ENCODE measurements at places on chromosomes 1 and 21.

DNA sequence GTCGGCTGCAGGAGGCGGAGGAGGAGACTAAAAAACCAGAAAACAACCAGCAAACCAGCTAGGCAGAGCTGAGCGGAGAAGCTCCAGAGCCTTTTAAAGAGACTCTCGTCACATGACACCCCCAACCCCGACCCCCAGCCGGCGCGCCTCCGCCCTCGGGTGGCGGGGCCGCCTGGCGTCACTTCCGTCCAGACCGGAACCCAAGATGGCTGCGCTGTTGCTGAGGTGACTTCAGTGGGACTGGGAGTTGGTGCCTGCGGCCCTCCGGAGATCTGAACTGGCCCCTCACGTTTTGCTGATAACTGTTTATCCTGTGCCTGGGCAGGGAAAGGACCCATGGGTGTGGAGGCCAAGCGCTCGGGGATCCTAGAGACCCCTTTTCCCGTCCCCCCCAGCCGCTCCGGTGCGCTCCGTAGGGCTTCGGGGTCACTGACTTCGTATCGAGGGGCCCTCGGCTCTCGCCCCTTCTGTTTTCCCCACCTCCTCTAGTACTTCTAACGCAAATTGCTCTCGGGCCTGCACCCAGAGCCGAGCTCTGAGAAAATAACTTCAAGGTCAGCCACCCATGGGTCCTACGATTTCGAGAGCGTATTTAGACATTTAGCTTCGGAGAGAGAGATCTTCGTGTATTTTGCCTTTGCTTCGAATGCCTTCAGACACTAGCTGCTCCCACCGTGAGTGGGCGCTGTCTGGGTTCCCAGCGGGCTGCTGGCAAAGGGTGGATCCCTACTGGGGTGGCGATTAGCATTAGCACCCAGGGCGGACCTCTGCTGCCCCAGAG lies at the start of gene SDHC:
Gene SDHC (plus strand): TSS at position 181 of the 781 bp plus-strand sequence. CDS start 25 bp downstream, at position 206.
- no peak for DNase-seq

GRCh38 chr1:248714248-248714647 lies 11.7 kb upstream of the OR14I1 start:
- no peak for DNase-seq

DNA sequence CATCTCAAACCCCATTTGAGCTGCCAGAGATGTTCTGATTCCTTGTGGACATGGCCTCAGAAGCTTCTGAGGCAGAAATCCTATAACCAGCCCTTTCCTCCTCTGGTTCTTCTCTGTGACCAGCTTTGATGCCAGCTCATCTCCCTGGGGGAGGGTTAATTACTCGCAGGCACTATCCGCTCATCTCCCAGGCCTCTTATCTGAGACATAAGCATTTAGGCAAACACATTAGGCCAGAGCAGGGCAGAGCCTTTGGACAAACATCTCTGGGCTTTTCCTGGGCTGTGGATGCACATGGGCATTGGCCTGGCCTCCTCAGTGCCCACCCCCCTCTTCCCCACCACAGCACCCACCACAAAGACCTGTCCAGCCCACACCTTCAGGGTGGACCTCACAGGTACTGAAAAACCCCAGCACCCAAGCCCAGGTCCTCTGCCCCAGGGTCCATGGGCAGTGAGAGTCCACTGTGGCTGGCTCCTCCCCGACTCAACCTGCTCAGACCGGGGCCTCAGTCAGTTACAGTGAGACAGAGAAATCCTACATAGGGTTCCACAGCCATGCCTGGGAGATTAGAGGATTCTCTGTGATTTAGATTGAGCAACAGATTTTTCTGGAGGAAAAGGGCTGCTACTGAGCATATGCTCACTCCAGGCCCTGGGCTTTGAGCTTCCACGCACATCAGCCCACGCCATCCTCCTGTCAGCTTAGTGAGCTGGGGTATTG lies 26.9 kb downstream of the IGSF21 start:
- no peak for DNase-seq

- DNase-seq = no peak
These were observed 3.4 kb downstream of the SH2D2A start for GRCh38 chr1:156813298-156813697.

GRCh38 chr1:171873664-171874063 lies 32.4 kb downstream of the DNM3 start:
- no peak for DNase-seq

DNA sequence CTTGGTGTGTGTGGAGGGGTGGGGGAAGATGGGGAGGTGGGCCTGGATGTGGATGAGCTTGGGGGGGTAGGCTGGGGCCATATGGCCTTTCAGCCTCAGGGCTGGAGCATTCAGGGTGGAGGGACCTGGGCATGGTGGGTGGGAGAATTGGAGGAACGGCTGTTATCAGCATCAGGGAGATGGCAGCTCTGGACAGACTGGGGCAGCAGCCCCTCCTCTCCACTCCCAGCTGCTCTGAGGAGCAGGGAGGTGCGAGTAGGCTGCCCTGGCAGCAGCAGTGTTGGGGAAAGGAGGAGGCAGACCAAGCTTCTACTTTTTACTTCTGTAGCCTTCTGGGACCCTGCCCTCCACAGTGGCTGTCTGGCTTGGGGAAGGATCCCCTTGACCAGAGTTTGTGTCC lies 10.2 kb downstream of the PPFIA4 start:
- no peak for DNase-seq

DNA sequence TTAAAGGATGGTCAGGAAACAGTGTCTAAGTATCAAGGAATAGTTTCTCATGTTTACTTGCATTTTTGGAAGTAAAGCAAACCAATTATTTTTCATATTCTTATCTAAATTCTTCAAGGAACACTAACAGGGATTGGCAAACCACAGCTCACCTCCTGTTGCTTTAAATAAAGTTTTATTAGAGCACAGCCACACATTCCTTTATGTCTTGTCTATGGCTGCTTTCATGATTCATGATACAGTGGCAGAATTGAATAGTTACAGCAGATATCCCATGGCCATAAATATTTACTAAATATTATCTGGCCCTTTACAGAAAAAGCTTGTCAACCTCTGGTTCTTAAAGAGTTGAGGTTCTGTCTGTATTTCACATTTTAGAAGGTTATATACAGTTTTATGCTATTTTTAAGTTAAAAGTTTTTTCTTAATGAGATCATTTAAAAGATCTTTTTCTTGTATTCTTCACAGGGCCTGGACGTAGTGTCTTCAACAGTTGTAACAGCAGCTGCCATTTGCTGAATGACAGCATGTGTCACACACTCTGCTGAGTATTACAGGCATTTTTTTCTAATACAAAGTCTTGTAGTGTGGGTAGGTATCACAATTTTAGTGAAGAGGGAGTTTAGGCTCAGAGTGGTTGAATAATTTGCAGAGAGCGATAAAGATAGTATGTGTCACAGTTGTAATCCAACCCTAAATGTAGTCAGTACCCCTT lies 2.6 kb downstream of the ZNF691 start:
- no peak for DNase-seq

DNA sequence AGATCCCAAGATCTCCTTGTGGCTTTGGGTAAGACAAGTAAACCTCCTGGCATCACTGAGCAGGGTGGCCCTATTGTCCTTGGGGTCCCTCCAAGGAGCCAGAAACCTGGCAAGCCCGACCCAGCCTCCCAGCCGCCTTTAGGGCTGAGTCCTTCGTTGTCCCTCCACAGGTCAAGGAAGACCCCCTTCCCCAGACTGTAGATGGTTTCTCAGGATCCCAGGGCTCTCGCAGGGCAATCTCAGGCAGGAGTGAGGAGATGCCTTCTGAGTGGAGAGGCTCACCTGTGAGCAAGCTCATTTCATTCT lies 71.6 kb upstream of the CSF3R start:
- no peak for DNase-seq

- no peak for DNase-seq
These were observed 46.7 kb upstream of the SAMD13 start for GRCh38 chr1:84254703-84255238.

DNA sequence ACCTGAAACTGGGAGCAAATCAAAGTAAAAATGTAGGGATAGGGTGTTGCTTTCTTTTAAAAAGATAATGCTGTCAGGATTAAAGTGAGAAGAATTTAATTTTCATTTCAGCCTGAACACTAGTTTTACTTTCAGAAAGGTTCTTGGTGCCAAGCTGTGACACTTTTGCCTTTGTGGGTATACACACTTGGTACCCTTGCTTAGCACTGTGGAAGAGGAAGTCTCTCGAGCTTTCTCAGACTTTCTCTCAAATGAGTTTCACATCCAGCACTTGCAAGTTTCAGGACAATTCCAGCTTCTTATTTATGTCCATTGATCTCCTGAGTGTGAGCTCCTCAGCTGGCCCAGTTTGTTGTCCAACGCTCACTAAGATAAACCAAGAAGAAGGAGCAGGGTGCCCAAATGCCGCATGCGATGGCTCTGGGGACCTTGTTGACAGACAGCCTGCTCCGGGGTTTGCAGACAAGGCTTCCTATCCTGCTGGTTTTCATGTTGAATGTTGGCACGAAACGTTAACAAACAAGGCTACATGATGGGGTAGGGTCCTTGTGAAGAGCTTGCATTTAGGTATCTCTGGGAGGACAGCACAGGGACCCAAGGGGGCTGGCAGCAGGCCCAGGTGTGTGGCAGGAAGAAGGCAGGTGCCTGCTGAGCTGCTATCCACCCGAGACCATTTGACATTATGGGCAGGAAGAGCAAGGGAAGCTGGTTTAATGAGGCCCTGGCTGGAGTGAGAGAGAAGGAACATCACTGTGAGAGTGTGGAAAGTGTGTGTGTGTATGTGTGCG lies 79.7 kb downstream of the POFUT2 start:
- no peak for DNase-seq

- no peak for DNase-seq
These were observed 59.8 kb upstream of the PPP2R5A start for GRCh38 chr1:212225416-212225815.

- DNase-seq = no peak
These were observed 39.1 kb downstream of the RIMS3 start for GRCh38 chr1:40626383-40626770.

GRCh38 chr1:154404984-154405746 lies at the start of gene IL6R:
Gene IL6R (plus strand): TSS chr1:154405343. CDS start chr1:154405630, 287 bp downstream.
- DNase-seq = no peak

DNA sequence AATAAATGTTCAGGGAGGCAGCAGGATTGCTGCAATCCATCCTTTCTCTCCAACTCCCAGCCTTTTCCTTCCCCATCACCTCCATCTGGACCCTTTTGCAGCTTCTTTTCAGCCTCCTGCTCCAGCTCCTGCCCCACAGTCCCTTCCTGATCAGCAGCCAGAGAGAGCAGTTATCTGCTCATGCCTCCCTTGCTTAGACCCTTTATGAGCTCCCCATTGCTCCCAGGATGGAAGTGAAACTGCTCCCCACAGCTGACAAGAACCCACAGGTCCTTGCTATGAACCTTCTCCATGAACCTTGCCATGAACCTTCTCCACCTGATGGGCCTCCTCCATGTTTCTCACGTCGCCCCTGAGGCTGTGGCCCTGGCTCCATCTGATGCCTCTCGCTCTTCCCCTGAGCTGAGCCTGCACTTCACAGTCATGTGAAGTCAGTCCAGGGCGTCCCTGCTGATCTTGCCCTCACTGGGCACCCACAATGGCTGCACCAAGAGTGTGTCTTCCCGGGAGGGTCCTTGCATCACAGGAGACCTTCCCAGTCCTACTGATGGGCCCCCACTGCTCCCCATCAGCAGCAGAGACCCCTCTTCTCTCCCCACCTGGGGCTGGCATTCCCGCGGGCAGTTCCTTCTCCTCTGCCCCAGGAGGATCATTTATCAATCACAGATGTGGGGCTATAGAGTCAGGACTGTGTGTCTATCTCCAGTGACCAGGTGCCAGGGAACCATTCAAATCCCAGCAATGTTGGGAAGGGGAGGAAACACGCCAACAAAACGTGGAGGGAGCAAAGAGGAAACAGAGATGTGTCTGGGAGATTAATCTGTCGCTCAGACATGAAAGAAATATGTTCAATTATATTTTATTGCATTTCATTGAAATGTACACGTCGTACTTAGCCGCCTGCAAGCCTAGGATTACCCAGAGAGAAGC lies 73.1 kb downstream of the MATN1 start:
- DNase-seq = no peak

- no peak for DNase-seq
These were observed 40.6 kb downstream of the RGS7 start for GRCh38 chr1:241316372-241316771.

GRCh38 chr1:85934516-85934915 lies 222.1 kb downstream of the COL24A1 start:
- DNase-seq = no peak

- DNase-seq = no peak
These were observed 116.3 kb downstream of the NCAM2 start for GRCh38 chr21:21114461-21114860.

DNA sequence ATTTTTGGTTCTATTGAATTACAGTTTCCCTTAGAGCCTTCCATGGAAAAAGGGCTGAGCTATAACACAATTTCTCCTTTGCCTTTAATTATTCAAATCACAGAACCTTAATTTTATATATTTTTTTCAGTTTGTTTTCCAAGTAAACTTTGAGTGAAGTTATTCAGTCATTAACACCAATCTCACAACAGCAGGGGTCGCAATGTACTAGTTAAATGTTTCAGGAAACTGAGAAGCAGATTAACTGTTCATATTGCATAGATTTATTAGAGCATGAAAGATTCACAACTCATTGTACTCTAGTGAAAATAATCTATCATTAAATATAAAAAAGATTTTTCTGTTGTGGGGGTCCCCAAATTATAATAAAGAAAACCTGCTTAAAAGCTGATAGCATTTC lies 64.1 kb downstream of the KIFAP3 start:
- no peak for DNase-seq

DNA sequence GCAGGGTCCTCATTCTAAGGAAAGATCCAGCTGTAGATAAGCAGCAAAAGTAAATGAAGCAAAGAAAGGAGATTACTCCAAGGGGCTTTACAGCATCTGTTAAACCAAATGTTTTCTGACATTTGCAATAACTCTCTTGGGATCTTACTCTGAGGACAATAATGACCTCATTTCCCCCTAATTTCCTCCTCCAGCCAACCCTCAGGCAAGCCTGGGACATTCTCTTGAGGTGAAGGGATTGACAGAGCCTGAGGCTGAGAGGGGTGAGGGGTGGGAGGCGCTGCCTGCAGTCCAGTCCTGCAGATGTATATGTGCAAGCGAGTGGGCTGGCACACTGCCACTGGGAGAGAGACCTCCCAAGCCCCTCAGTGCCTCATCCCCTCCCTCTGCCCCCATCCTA lies 40.5 kb upstream of the NEK2 start:
- no peak for DNase-seq

GRCh38 chr1:24707687-24708086 lies 37.6 kb upstream of the CLIC4 start:
- no peak for DNase-seq

DNA sequence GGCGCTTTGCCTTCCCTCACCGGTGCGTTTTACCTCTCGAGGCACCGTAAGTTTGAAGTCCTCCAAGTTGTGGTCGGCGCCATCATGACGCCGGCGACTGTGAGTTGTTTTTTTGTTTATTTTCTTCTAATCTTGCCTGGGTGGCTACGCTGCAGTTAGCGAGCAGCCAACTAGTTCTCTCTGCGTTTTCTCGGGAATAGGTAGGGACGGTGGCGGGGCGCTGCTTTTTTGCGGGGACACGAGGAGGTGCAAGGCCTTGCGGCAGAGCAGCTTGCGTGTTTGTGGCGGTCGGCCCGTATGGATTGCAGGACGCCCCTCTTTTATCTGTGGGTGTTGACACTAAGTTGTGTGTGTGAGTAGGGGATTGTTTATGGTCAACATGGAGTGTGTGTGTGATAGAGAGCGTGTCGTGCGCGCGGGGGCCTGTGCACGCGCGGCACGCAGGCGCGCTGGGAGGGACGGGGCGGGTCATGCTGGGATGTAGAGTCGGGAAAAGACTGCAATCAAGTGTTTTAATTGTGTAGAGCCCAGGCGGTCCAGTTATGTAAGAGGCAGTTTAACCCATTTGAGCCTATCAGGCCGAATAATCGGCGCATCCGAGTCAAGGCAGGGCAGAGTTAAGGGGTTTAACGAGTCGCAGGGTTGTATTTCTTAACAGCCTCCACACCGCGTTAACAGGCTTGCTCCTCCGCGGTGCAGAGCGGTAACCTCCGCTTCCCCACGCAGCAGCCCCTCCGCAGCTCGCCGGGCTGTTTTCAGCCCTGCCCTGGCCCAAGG lies 1.2 kb upstream of the NEGR1 start:
- no peak for DNase-seq

Measured in GM12878 (cell line).